Brain microvascular endothelial cell (primary cell): ENCODE measurements at places on chromosomes 1 and 21.
A peak's percentile ranks its signal among the peaks of the same experiment; 100 is the strongest.

- DNase-seq, result no peak
Observed at GRCh38 chr1:192811006-192811405, 2.2 kb downstream of the RGS2 start.

DNA sequence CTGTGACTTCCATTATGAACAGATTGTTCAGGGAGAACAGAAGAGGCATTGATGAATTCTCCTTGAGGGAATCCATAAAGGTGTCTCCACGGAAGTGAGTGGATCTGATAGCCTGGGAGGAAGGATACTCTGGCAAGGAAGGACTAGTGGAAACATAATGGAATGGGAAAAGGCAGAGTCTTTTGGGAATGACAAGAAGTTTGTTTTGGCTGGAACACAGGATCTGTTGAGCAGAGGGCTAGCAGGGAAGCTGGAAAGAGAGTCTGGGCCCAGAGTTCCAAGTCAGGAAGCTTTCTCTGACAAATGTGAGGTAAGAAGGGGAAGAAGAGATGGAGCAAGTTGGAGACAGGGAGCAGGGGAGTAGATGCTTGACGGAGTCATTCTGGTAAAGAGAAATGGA, 8.1 kb downstream of the ADAMTS5 start:
- no peak for DNase-seq

- DNase-seq, result peak; percentile 25
Observed at GRCh38 chr1:188237573-188238348, 1409.0 kb downstream of the PLA2G4A start.

GRCh38 chr1:3822421-3822820, 26.1 kb upstream of the LRRC47 start:
- no peak for DNase-seq

- no peak for DNase-seq
Observed at GRCh38 chr1:22553991-22554522, 9.2 kb upstream of the EPHA8 start.

- no peak for DNase-seq
Observed at GRCh38 chr1:93784538-93784937, 94.5 kb downstream of the DNTTIP2 start.

DNA sequence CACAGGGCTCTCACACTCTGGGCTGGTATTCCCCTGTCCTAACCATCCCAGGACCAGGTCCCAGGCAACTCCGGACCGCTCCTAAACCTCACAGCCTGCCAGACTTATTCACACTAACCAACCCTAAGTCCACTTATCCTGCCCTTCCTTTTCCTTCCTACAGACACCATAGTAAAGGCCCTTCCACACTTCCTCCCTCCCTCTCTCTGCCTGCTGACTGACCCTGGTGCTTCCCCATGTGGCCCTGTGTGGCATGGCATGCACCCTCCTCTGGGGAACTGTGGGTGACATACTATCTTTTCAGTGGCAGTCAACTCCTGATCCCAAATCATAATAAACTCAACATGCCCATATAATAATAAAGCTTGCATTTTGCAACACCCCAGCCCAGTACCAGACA, 155.1 kb upstream of the DNAH14 start:
- DNase-seq, result no peak

- peak; percentile 91 for DNase-seq
Observed at GRCh38 chr1:112544011-112544688, 35.4 kb downstream of the WNT2B start.

GRCh38 chr1:119373465-119373864, 4.9 kb downstream of the HAO2 start:
- peak; percentile 47 for DNase-seq
